H7 (cell line): ENCODE measurements at places on chromosomes 2 and 18.

GRCh38 chr2:191951832-191952231 is 104.9 kb upstream of the CAVIN2 start:
- DNase-seq, result no peak

DNA sequence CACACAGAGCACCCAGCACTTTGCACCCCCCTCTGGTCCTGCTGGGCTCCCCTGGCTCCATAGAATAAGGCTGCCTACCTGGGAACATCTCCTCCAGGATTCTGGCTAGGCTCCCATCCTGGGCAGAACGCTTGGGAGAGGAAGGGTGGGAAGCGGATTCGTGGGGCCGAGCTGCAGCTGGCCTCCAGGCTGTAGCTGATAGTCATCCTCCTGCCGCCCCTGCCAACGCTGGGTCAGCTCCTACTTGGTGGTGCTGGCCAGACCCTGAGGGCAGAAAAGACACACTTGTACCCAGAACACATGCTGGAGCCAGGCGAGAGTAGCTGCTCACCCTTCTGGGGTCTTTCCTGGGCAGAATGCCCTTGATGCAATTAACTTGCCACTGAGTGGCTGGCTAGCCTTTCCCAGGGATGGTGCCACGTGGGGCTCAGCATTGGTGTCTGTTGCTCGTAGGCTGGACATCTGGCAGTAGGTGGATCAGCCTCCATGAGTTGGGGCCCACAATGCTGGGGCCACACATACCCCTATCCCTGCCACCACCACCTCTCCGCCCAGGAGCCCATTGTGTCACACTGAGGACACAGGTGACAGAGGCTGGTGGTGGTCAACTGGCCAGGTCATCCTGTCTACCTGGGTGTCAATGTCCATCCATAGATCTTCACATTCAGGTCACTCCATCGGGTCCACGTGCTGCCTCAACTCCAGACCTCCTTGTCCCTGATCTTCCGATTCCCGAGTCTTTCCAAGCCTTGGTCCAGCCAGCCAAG is 112.8 kb downstream of the NDUFA10 start:
- DNase-seq, result no peak

DNA sequence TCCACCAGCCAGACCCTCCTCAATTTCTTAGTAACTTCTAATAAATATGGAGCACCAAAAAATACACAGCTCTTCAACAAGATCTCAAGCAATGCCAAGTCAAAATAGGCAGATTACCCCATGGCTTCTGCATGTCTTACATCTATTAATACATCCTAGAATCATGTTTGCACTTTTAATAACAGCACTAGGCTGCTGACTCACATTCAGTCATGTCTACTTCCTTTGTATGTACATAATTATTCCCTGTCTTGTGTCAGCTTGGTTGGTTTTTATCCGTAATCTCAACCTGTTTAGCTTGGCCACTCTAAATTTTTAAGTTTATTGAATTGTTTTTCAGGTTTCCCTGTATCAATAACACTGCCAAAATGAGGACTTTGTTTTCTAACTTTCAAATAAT is 420.1 kb upstream of the ACVR2A start:
- DNase-seq, result no peak

DNA sequence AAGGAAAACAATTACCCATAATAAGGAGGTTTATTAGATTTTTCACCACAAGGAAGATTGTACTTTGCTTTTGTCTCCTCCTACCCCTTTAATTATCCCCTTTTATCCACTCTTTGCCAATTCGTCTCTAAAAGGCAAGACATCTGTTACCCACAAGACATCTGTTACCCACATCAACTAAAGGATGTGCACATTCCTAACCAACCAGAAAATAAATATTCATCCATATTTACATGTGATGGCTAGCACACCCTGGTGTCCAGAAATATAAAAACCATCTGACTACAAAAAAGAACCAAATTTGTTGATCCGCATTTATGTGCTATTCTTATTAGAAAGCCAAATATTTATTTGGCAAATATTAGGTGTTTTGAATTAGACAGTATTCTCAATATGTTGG is 35.7 kb downstream of the ACVR1C start:
- DNase-seq, result no peak

- DNase-seq, result peak; percentile 74
These were observed 42.1 kb downstream of the FARSB start for GRCh38 chr2:222613715-222614331.

DNA sequence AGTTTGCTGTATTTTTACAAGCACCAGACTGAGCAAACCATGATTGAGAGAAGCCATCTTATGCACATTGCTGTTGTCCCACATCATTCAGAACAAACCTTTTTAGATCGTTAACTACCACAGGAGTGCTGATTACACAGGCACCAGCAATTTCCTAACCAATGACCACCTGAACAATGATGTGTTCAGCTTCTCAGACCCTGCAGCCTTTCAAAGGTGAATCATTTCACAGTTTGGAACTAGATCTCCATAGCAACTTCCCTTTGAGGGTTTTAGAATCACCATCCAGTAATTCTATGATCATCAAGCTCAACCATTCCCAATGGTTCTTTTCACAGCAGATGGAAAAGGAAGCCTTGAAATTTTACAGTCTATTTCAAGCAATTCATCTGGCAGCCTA is 71.4 kb downstream of the OLA1 start:
- no peak for DNase-seq

GRCh38 chr18:13520306-13520705 is 206.1 kb downstream of the FAM210A start:
- no peak for DNase-seq

GRCh38 chr2:34419856-34420255 is 820.8 kb upstream of the FAM98A start:
- no peak for DNase-seq

GRCh38 chr2:156652691-156653090 is 216.5 kb downstream of the GPD2 start:
- DNase-seq, result no peak

- no peak for DNase-seq
These were observed 108.1 kb upstream of the ACAA2 start for GRCh38 chr18:49921318-49921985.

DNA sequence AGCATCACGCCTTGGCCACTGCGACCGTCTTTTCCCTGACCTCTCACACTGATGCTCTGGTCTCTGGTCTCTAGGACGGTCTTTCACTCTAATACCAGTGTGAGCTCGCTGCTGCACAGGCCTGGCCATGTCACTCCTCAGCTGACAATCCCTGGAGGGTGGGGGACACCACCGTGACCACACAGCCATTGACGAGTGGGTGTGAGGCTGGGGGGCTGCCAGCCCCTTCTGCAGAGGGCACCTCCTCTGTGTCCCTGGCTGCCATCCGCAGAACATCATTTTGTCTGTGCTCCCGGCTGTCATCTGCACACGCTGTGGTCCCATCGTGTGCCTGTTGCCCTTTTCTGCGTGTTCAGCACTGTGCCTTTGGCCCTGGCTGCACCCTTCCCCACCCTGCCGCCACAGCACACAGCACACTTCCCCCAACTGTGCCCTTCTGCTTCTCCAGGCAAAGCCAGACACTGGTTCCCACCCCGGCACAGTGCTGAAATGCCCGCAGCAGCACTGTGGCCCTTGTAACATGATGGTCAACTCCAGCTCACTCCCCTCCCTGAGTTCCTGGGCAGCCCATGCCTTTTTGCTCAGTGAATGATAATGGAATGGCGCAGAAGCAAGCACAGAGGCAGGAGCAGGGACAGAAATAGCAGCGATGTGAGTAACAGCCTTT is 30.4 kb upstream of the INHBB start:
- DNase-seq, result peak; percentile 37

DNA sequence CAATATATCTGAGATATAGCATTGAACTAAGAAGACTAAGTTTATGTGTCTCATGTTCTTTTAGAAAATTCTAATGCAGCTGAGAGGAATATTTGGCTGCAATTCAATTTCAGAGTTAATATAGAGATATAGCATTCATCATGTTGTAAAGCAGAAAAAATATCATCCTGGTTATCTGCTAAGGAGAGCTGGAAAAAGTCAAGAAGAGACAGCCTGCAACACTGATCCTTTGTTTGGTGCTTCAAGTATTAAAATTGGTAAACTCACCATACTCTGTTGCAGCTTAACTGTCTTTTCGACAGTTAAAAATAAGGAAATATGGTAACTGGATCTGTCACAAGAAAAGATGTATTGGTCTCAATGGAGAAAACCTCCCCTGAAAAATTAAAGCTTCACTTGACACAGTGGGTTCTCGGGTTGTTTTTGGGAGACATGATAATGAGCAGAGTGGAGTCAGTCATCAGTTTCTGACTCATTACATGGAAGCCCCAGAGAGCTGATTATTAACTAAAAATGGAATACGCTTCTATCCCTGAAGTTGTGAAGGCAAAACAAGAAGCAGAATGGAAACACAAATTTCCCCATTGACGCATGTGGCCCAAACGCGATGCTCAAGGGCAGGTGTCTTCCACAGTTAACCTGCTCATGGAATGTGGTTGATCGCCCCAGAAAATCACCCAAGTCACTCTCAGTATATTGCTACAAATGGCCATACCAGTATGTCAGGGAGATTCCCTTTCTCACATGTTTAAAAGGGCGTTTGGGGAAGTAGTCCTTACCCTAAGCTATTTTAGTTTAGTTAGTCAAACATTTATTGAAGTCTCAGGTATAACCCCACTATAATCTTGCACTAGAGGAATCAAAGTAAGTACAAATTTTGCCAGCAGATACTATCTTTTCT is 8.2 kb downstream of the BCL2 start:
- DNase-seq, result no peak

DNA sequence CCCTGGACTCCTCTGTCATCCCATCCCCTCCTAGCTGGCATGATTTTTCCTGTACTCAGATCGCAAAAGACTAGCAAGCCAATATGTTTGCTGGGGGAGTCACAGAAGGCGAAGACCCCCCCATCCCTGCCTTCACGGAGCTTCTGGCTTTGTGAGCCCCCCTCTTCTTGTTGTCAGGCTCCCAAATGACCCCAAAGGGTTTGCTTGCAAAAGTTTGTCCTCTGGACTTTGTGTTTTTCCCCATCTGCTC is 169.9 kb downstream of the SMAD7 start:
- no peak for DNase-seq

DNA sequence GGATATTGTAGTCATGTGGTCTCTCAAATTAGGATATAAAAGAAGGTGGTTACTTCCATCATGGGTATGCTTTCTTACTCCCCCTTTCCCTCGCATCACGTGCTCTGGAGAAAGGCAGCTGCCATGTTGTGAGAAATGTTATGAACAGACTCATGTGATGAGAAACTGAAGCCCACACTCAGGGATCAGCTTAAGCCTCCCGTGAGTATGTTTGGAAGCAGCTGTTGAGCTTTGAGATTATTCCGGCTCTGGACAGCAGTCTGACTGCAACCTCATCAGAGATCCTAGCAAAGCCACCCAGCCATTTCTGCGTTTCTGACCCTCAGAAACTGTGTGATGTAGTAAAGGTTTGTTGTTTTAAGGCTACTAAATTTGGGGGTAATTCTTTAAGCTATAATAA is 700.1 kb downstream of the ADCYAP1 start:
- no peak for DNase-seq

GRCh38 chr18:6569813-6570212 is 155.1 kb upstream of the L3MBTL4 start:
- DNase-seq, result no peak

DNA sequence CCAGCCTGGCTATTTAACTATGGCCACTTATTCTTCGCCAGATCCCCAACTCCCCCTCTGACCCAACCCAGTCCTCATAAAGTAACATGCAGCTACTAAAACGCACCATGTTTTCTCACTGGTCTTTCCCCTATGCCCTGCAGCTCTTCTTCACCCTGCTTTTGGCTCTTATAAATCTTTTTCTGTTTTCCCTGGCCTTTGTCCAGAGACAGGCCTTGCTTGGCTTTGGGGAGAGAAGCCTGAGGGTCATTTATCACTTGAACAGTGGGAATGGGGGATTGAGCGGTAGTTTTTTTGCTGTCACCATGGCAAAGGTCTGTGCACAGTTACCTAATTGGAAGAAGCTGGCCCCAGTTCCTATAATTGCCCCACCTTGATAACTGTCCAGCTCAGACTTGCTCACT is 202.9 kb upstream of the NT5C1B start:
- DNase-seq, result no peak

GRCh38 chr2:65487404-65487803 is 55.0 kb upstream of the SPRED2 start:
- DNase-seq, result no peak

DNA sequence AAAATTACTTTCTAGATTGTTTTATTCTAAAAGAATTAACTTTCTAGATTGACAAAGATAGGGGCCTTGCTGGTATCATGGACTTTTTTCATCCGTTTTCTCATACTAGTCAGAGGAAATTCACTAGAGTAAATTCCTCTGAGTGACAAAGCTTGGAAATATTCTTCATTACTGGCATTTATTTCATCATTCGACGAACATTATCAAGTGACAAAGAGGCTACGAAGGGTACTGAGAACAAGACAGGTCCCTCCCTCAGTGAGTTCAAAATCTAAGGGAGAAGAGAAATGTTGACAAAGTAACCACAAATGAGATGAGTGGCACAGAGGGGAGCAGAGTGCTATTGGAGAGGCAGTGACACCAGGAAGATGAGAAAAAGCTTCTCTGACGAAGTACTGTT is 4.3 kb downstream of the EPG5 start:
- DNase-seq, result no peak

GRCh38 chr2:225756198-225756597 is 356.7 kb downstream of the NYAP2 start:
- DNase-seq, result no peak

DNA sequence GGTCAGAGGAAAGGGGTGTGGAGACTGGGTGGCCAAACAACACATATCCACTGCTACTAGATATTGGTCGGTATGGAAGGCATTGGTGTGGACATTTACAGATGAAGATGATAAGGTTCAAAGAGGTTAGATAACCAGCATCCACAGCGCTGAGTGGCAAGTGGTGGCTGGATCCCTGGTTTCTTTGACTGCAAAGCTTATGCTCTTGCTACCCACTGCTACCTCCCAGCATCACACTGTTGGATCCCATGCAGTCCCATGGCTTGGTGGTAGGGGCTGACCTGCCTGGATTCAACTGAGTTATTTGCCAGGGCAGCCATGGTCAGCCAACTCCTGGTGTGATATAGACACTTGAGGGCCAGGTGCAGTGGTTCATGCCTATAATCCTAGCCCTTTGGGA is 53.6 kb downstream of the DDX1 start:
- no peak for DNase-seq

- DNase-seq, result peak; percentile 98
These were observed 18.6 kb downstream of the DNMT3A start for GRCh38 chr2:25323042-25323514.

GRCh38 chr2:38264396-38265221 is 112.5 kb downstream of the ATL2 start:
- DNase-seq, result no peak
